CD4-positive, alpha-beta T cell treated with Interferon alpha-2 for 1 hour (primary cell): ENCODE measurements at places on chromosomes 3 and 15.
A peak's percentile ranks its signal among the peaks of the same experiment; 100 is the strongest.

GRCh38 chr3:97265237-97266005 lies 451.0 kb downstream of the EPHA6 start:
- DNase-seq, result no peak

DNA sequence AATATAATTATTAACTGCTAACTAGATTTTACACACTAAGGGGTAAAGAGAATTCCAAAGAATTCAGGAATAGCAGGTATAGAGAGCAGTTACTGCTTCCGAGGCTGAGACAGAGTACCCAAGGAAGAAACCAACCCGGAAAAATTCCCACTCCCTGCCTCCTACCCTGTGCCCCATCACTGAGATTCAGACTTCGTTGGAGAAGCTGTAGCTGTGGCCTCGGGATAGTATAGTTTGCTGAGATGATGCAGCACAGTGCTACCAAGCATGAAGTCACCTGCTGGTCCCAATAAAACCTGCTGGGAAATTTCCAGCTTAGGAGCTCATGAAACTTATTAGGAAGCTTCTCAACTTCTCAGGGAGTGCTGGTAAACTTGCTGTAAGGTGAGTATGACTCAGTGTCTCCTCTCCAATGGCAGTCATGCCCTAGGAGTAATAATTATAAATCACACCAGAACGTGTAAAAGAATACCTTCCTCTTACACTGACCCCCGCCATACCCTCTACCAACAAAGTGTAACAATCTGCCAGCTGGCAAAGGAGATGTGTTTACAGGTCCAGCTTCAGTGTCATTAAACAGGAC lies 215.2 kb upstream of the ROBO2 start:
- DNase-seq, result no peak

DNA sequence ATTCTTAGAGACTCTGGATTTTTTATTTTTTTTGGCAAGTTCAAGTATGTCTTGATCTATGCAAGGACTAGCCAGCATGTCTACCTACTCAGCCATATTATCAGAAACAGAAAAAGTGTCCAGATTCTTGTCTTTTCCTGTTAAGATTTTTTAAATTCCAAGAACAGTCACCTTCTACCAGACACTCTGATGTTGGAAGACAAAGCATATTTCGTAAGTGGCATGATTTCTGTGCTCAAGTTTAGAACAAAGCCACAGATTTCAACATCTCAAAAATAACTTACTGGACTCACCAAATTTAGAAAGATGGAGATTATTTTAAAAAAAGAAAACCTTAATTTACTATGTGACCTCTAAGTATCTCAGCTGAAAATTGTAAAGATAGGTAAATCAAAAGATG lies 61.9 kb downstream of the GOLGA6L7 start:
- no peak for DNase-seq

GRCh38 chr3:51371943-51372557 lies 13.0 kb upstream of the MANF start:
- DNase-seq, result peak; percentile 45

DNA sequence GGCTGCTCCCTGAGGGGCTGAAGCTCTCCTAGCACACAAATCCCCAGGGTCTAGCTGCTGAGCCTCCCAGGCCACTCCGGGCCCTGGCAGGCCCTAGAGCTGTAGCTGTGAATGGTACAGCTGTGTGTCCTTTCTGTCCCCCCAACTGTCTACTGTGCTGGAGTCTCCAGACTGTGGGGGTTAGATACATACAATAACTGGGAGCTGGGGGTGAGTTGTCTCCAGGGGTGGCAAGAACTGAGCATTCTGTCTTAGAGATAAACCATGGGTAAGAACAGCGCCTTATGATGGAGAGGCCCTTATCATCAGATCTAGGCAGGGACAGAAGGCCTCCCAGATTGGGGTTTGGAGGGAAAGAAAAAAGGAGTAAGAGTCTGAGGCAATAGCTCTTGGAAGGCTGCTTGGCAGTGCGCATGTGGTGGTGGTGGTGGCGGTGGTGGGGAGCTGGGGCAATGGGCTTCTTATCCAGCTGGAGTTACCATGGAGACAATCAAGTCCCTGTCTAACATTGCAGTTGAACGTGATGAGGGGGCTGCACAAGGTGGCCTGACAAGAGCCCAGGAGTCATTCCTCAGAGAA lies 3.6 kb downstream of the CYB561D2 start:
- DNase-seq, result no peak

- DNase-seq, result no peak
Measured at GRCh38 chr3:187954873-187955586, 198.9 kb upstream of the LPP start.

- no peak for DNase-seq
Measured at GRCh38 chr15:28892789-28893610, 7.2 kb downstream of the APBA2 start.

DNA sequence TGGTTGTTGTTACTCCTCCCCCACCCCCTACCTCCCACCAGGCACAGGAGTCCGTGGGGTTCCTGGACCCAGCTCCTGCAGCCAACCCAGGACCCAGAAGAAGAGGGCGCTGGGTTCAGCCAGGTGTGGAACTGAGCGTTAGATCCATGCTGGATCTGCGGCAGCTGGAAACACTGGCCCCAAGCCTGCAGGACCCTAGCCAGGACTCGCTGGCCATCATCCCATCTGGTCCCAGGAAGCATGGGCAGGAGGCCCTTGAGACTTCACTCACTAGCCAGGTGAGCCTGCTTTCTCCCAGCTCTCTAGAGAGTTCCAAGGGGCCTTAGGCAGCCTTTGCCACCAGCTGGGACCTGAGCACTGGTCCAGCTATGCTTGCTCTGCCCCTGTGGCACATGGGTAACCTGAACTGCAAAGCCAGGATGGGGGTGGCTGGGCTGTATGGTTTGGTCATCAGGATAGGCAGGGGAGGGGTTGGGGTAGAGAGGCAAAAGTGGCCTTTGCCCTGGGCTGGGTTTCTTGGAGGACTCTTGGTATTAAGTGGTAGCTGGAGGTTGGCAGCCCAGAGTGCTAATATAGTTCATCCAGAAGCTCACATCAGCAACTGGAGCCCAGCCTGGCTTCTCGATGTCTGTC lies 7.0 kb upstream of the JMJD7 start:
- DNase-seq, result no peak

DNA sequence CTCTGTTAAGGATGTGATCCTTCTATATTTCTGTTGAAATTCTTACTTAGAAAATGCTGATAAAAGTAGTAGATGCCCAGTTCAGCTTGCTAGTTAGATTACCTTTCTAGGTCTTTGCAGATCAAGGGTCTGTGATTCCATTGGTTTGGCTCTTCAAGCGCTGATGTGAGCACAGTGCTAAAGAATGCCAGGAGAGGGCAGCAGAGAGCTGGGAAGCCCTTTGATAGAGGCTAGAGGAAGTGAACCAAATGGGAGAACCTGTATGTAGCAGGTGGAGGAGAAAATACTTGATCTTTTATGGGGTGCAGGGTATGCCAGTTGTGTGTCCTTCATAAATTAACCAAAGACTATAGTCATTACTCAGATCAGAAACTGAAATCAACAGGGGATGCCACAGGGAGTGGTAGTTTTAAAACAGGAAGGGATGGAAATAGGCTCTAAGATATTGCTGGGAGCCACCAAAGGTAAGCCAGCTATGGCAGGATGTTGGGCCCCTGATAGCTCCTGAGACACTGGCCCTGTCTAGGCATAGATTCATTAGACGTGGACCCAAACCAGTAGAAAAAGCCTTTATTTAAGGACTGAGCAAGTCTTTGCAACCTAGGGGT lies 677.4 kb downstream of the SQOR start:
- peak; percentile 45 for DNase-seq

- DNase-seq, result no peak
Measured at GRCh38 chr3:15348246-15348645, 15.9 kb upstream of the SH3BP5 start.

GRCh38 chr15:22973286-22973685 lies 6.9 kb downstream of the CYFIP1 start:
- no peak for DNase-seq
